ENCODE measurements at places on chromosomes 5 and 9.

DNA sequence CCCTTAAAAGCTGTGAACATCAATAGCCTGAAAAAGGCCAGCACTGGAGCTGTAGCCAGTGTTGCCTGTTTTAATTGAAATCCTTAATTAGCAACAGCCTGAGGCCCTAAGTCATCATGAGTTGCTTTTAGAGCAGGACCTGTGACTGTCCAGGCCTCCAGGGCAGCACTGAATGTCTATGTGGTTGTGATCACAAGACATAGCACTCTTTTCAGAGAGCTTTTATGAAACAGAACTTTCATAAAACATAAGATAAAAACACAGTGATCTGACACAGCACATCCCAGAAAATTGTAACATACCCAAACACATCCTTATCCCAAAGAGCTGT is 85.5 kb upstream of the MYO10 start:
- DNase-seq: no peak

- no peak for DNase-seq
Observed at GRCh38 chr5:14595891-14596290, 14.3 kb downstream of the OTULINL start.

DNA sequence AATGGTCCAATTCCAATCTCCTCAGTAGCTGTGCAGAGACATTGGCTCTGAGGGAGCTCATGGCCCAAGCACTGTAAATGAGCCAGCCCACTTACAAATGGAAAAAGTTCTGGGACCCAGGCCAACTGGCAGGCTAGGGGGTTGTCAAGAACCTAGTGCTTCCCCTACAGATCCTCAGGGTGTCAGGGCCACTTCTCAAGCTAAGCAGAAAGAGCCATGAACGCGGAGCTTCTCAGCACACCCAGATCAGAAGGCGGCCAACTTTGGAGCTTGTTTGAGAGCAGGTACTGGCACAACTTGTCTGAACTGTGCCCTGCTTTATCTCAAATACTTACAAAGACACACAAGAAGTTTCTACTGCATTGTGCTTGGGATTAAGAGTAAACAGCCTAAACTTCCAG is 17.5 kb downstream of the TLE1 start:
- no peak for DNase-seq

- DNase-seq: no peak
Observed at GRCh38 chr5:79183617-79184016, 52.3 kb upstream of the JMY start.

- DNase-seq: no peak
Observed at GRCh38 chr5:96807075-96807654, 580 bp downstream of the ERAP1 start.
